ENCODE measurements at places on chromosomes 3 and 15. TPM values are rescaled to one million over a fixed set of nuclear protein-coding genes. Genes with fewer than 3 reads are reported as not detected.
A peak's percentile ranks its signal among the peaks of the same experiment; 100 is the strongest.

DNA sequence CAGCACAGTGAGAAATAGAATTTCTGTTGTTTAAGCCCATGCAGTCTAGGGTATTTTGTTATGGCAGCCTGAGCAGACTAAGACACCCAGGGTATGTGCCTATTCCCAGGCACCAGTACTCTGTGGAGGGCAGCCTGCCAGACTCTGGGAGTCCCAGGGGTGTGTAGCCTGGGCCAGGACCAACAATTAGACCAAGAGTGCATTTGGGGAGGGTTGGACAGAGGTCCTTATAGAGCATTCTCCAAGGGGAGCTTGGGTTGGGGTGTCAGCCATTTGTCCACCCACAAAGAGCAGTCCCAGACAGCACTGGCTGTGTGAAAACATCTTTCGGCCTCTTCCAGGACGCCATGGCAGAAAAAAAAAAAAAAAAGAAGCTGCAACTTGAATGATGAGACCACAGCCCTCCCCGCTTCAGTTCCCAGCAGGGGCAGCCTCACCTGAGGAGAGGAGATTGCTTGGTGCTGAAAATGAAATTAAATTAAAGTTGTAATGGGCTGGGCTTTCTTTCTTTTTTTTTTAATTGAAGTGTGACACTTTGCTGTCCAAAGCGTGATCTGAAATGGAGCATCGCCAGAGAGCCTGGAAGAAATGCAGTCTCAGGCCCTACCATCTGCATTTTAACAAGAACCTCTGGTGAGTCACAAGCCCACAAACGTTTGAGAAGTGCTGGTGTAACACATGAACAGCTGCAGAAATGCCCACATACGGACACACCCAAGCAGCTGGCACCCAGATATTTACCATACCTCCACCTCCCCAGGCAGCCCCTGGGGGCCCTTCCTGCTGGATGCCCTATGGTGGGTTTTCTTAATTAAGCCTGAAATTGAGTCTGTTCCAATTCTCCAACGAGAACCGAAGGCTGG lies 21.3 kb upstream of the CAV3 start:
- no peaks in the 10 kb centered on the region for H3K36me3 ChIP-seq
- no peak for DNase-seq
- H3K4me1 ChIP-seq = no peaks in the 10 kb centered on the region

The ONECUT1 gene
- total RNA-seq = 0.64 TPM

DNA sequence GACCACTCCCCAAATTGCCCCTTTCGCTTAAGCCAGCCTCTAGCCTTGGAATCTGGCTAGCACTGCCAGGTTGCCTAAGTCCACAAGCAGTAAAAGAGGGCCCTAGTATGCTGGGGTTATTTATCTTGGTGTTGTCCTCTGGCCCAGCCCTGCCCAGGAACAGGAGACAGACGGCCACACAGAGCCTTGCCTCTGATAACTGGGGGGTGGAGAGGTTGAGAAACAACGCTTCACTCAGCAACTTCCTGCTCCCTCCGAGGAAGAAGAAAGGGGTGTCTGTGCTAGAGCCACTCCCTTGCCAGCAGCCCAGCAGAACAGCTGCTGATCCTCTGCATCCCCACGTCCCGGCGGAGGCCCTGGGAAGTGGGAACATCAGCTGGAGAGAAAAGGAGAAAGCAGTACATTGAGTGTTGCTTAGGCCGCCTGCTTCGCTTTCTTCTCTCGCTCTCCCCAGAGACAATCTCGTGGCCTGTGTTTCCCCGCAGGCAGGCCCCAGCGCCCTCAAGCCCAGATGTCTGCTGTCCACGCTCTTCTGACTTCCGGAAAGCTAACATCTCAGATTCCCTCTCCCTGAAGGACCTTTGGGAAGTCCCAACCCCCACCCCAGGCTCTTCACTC lies 22.6 kb upstream of the C3orf70 start:
- peak; percentile 89 for DNase-seq
- peak overlapping the region; percentile 89 for H3K27ac ChIP-seq
- H3K4me1 ChIP-seq = peaks cover 10% of the 10 kb centered on the region
- H3K27me3 ChIP-seq = no peaks in the 10 kb centered on the region

GRCh38 chr3:146134348-146135117 lies 26.5 kb downstream of the PLOD2 start:
- H3K27ac ChIP-seq = no peak overlapping the region
- H3K4me1 ChIP-seq = no peaks in the 10 kb centered on the region
- H3K4me3 ChIP-seq = no peak overlapping the region
- H3K36me3 ChIP-seq = no peaks in the 10 kb centered on the region

GRCh38 chr15:99344639-99345038 lies 93.4 kb downstream of the LRRC28 start:
- H3K27ac ChIP-seq = no peak overlapping the region
- H3K36me3 ChIP-seq = no peaks in the 10 kb centered on the region
- no peak overlapping the region for H3K4me3 ChIP-seq
- no peaks in the 10 kb centered on the region for H3K27me3 ChIP-seq
- H3K4me1 ChIP-seq = no peaks in the 10 kb centered on the region

The OR5K2 gene
- not detected for total RNA-seq

DNA sequence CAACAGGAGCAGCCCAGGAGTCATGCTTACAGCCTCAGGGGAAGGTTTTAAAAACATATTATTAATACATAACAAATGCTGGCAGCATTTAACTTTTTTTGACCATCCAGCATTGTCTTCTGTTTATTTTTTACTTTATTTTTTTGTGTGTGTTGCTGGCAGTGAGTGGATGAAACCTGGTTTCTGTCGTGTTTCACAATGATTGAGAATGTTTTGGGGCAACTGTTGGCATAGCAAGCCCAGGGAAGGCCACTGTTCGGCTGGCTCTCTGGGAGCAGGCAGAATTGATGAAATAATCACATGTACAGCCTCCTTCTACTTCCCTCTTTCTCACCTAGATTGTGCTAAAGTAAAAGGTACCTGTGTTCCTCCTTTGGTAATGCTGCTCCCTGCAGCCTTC lies 190.2 kb downstream of the NR1D2 start:
- H3K27ac ChIP-seq = no peak overlapping the region
- no peaks in the 10 kb centered on the region for H3K4me1 ChIP-seq
- H3K36me3 ChIP-seq = no peaks in the 10 kb centered on the region
- DNase-seq = no peak
- H3K4me3 ChIP-seq = no peak overlapping the region
- no peaks in the 10 kb centered on the region for H3K27me3 ChIP-seq

DNA sequence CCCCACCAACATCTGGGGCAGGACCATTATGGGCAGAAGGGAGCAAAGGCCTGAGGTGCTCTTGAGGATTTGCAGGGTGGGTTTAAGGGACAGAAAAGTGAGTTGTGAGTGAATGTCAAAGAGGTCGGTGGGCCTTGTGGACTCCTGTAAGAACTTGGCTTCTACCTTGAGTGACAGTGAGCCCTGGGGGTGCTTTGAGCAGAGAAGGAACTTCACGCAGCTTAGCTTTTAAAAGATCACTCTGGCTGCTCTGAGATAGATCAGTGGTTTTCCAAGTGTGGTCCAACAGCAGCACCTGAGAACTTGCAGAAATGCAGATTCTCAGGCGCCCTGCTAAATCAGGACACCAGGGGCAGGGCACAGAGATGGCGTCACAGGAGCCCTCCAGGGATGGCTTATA lies 15.3 kb upstream of the ALAS1 start:
- no peak overlapping the region for H3K4me3 ChIP-seq
- no peaks in the 10 kb centered on the region for H3K36me3 ChIP-seq

DNA sequence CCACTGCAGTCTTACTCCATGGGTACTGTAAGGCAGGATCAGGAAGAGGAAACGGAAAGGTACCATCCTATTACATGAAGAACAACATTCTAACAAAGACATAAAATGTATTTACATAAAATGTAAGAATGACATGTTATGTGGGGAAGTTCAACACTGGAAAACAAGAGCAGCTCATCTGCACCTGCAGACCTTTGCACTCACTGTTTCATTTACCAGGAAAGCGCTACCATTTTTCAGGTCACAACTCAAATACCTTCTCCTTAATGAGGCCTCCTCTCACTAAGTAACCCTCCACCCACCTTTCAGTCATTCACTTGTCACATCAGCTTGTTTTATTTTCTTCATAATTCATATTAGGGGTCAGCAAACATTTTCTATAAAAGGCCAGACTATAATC lies 2.6 kb downstream of the TMCC1 start:
- no peaks in the 10 kb centered on the region for H3K27me3 ChIP-seq
- no peaks in the 10 kb centered on the region for H3K36me3 ChIP-seq
- no peak for DNase-seq
- peak overlapping the region; percentile 4 for H3K27ac ChIP-seq
- no peak overlapping the region for H3K4me3 ChIP-seq

The DAZL gene
- not detected for total RNA-seq

DNA sequence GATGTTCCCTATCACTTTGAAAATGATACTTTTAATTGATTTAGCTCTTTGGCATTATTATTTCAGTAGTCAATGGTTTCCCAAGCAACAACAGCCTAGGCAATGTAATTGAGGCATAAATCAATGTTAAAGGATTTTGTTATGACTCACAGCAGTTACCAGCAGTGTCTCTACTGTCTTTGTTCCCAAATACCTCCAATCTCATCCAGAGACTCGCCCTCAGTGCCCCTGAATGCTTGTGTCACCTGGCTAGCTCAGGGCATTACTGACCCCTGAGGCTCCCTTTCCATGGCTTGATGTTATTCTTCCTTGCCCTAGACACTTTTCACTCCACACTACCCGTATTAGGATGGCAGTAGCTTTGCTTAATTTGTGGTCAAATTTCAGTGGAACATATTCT lies 227.2 kb downstream of the SQOR start:
- no peaks in the 10 kb centered on the region for H3K4me1 ChIP-seq
- no peak overlapping the region for H3K4me3 ChIP-seq
- H3K27ac ChIP-seq = no peak overlapping the region
- H3K27me3 ChIP-seq = no peaks in the 10 kb centered on the region
- no peaks in the 10 kb centered on the region for H3K36me3 ChIP-seq
- DNase-seq = no peak

DNA sequence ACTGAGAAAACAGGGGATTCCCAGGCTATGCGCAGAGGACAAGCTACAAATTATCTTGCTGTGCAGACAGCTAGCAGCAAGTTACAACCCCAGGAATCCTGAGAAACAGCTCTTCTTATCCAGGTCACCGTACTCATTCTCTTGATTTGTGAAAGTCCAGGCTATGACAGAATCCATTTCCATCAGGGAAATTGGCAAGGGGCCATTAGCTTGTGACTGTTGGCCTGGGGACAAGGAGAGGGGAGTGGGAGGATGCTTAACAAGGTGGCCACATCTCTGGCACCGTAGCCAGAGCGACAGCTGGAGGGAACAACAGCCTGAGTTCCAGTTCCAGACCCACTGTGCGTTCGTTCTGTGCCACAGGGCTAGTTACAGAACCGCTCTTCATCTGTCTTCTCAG lies 44.9 kb upstream of the PLXNA1 start:
- peaks cover 4% of the 10 kb centered on the region for H3K4me1 ChIP-seq
- no peak overlapping the region for H3K4me3 ChIP-seq
- no peak for DNase-seq
- H3K36me3 ChIP-seq = no peaks in the 10 kb centered on the region
- H3K27ac ChIP-seq = no peak overlapping the region

The B3GALNT1 gene
- total RNA-seq = 1.8 TPM

GRCh38 chr3:110495201-110495927 lies 576.3 kb upstream of the NECTIN3 start:
- no peak overlapping the region for H3K4me3 ChIP-seq
- DNase-seq = peak; percentile 46
- no peaks in the 10 kb centered on the region for H3K36me3 ChIP-seq

The PPP1R14D gene
- total RNA-seq = 137 TPM

The GOLGA8S gene
- not detected for total RNA-seq

- no peaks in the 10 kb centered on the region for H3K36me3 ChIP-seq
- H3K4me3 ChIP-seq = no peak overlapping the region
- H3K27me3 ChIP-seq = no peaks in the 10 kb centered on the region
- no peak overlapping the region for H3K27ac ChIP-seq
- no peak for DNase-seq
Measured at GRCh38 chr3:12622335-12622734, 41.6 kb downstream of the RAF1 start.

DNA sequence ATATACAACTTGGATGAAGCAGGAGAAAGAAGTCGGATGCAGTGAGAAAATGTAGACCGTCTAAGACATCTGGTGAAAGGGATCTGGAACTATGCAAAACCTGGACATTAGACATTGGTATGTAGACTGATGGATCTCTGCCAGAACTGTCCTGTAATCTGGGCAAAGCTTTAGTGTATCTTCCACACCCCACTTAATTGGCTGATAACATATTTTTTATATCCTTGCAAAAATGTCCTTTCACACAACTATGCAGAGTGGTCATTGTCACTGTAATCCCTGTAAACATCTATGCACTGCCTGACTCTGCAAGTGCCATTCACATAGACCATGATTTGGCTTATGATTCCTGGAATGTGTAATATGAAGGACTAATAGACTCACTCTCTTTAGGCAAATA lies 163.1 kb downstream of the TUSC7 start:
- no peak overlapping the region for H3K4me3 ChIP-seq
- H3K27me3 ChIP-seq = no peaks in the 10 kb centered on the region
- H3K4me1 ChIP-seq = no peaks in the 10 kb centered on the region
- DNase-seq = no peak

DNA sequence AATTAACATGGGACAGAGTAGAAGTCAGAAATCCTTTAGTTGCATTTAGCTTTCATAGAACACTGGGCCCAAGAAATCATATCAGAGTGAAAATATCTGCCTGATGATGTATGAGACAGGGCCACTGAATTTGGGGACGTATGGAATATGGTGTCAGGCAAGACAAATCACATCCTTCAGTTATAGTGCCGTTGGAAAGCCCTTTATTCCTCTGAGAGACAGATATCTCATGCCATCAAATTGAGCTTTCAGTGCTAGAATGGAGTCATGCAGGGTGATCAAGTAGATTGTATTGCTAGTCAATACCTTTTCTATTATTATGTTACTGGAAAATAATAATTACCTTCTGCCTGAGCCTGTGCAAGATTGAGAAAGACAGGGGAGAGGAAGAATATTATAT lies 398.2 kb upstream of the RARB start:
- H3K4me3 ChIP-seq = no peak overlapping the region
- H3K36me3 ChIP-seq = no peaks in the 10 kb centered on the region
- no peak for DNase-seq
- no peaks in the 10 kb centered on the region for H3K27me3 ChIP-seq
